ENCODE measurements at places on chromosomes 6 and 20. TPM values are rescaled to one million over a fixed set of nuclear protein-coding genes. Genes with fewer than 3 reads are reported as not detected.

- DNase-seq, result no peak
Measured at GRCh38 chr20:49792006-49792405, 20.6 kb upstream of the SLC9A8 start.

GRCh38 chr6:47587493-47587892, 109.9 kb downstream of the CD2AP start:
- DNase-seq, result no peak

DNA sequence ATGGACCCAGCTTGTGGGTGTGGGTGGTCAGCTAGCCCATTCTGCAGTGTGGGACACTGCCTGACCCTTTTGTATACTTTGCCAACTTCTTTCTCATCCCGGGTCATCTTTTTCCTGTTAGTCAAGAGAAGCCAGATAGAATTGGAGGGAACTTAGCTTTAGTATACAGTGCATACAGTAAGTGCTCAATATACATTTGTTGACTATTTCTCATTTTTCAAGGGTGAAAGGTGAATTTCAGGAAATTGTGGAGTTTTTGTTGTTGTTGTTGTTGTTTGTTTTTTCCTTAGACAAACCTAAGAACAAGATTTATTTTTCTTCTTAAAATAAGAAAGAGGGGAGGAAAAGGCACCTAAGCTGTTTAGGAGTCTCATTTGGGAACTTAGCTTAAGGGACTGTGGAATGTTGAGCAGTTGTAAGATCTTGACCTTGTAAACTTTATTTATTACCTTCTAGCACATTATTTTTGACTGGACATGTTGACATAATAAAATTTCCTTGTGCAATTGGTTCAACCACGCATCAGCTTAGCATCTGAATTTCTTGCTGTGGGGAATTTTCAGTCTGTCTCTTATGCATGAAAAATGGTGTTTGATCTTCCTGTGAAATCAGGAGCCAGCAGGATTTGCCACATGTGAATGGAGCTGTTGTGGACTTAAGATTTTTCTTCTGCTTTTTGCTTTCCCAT, 113.6 kb downstream of the ARID1B start:
- no peak for DNase-seq

GRCh38 chr6:159214281-159214680, 45.1 kb downstream of the FNDC1 start:
- no peak for DNase-seq

Gene KIF25
- not detected for total RNA-seq

- DNase-seq, result no peak
Measured at GRCh38 chr20:63843778-63844177, 12.7 kb upstream of the ZBTB46 start.

Gene RHAG
- 0.57 TPM for total RNA-seq

Measured in HCT116 (cell line).